ENCODE measurements at places on chromosomes 16 and 17. TPM values are rescaled to one million over a fixed set of nuclear protein-coding genes. Genes with fewer than 3 reads are reported as not detected.

GRCh38 chr16:3212006-3212405, 23.0 kb downstream of the ZNF200 start:
- DNase-seq = no peak

DNA sequence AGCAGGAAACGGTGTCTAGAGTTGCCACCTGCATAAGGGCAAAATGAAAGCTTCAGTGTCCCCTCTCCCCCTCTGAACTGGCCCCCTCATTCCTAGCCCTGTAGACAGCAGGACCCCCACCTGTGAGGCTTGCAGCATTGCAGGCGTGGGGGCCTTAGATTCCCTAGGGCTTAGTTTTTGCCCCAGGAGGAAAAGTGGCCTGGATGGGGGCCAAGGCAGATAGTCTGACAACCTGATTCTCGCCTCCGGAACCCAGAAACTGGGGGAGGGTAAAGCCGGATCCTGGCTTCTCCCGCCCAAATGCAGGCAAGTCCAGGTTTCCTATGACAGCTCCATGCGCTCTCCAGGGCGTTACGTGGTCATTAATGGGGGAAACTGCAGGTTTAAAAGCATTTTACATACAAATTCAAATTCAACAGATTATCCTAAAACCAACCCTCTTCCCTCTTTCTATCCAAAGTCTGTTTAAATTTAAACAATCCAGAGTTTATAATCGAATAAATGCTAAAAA, 678 bp upstream of the HOXB6 start:
- DNase-seq = no peak

DNA sequence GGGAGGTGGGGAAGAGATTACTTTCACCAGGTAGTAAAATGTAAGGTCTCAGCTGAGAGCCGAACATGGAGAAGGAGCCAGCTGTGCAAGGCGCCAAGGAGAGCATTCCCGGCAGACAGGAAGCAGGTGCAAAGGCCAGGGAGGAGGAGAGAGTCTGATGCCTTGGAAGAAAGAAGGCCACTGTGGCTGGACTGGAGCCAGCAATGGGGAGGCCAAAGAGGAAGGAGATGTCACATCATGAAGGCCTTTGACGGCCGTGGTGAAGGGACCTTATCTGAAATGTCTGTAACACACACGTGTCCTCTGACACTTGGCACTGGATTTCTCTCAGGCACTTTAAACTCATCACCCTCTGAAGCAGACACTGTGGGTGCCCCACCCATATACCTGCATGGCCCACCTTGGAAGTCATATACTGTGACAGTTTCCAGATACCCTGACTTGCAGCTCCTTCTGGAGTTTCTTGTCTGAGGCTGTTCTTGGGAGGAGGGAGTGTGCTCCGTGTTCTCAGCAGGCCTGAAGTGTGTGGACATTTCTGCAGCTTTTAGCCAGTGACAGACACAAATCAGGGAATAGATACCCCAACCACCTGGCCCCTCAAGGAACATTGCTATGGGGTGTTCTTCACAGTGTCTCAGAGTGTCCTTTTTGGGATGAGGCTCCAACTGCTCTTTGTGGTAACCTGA, 1.9 kb upstream of the SLC5A2 start:
- DNase-seq = no peak

GRCh38 chr17:2090804-2091534, 36.1 kb downstream of the HIC1 start:
- no peak for DNase-seq

DNA sequence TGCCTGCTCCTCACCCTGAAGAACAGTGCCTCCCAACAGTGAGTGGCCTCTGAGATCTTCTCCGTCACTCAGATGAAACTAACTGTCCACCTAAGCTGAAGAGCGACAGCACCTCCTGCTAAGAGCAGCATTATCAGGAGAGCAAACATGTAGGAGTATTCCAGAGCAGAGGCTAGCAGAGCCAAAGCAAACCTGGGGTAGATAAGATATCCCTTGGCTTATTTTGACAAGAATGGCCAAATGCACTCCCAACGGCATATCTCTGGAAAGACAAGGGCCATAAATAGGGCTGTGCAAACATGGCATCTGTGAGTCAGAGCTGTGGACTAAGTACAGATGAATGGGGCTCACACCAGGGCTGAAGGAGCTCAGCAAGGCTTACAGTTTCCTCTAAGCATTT, 96.3 kb downstream of the NDEL1 start:
- no peak for DNase-seq

DNA sequence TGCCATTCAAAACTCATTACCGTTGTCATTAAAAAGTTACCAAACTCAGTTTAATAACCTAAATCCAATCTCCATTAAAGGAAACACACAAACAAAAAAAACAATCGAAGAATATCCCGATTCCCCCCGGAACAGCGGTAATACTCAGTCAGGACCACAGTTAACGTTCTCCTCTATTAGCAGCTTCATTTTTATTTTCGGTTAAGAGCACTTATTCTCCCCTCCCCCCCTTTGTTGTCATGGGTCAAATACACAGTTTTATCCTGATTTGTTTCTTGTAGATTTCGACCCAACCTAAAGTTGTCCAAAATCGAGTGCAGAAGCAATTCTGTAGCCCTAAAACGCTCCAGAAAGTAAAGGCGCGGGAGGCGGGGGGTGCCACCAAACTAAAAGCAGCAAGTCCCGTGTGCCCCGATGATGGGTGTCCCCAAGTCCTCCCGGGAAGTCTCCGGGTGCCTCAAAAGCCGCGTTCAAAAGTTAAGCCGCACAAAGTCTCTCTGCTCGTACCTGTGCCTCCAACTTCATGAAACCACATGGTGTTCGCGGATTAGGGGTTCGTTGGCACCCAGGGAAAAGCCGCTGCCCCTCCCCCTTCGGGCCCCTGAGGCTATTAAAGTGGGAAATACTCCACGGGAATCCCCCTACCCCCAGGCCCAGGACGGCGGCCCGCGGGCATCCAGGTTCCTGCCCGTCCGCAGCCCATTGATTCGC, 996 bp downstream of the SUMO2 start:
- peak; percentile 84 for DNase-seq

- DNase-seq = peak; percentile 65
Measured at GRCh38 chr16:85570735-85571562, 42.2 kb upstream of the GSE1 start.

- peak; percentile 81 for DNase-seq
Measured at GRCh38 chr16:28845293-28845692, 855 bp downstream of the TUFM start.

DNA sequence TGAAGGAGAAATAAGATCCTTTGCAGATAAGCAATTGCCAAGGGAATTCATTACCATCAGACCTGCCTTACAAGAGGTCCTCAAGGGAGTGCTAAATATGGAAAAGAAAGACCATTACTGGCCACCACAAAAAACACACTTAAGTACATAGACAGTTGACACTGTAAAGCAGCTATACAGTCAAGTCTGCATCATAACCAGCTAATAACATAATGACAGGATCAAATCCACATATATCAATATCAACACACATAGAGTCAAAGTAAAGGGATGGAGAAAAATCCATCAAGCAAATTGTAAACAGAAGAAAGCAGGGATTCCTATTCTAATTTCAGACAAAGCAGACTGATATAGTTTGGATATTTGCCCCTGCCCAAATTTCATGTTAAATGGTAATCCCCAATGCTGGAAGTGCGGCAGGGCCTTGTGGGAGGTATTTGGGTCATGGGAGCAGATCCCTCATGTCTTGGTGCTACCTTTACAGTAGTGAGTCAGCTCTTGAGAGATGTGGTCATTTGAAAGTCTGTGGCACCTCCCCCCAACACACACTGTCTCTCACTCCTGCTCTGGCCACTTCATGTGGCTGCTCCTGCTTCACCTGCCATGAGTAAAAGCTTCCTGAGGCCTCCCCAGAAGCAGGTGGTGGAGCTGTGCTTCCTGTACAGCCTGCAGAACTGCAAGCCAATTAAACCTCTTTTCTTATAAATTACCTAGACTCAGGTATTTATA, 32.8 kb downstream of the TANC2 start:
- no peak for DNase-seq

GRCh38 chr16:55437625-55438024, 41.4 kb upstream of the MMP2 start:
- no peak for DNase-seq

GRCh38 chr16:73735018-73735417, 561.6 kb upstream of the PSMD7 start:
- no peak for DNase-seq

SALL1 gene
- not detected for total RNA-seq

PRAC2 gene
- total RNA-seq = not detected

AIPL1 gene
- not detected for total RNA-seq

SMIM36 gene
- not detected for total RNA-seq

GPR179 gene
- total RNA-seq = not detected

All from activated CD4-positive, alpha-beta T cell treated with anti-CD3 and anti-CD28 coated beads, Interleukin-2, amount 10 ng/mL, durations not matched to agents 24 days and 14 days (primary cell).